Activated naive CD8-positive, alpha-beta T cell treated with anti-CD3 and anti-CD28 coated beads, Interleukin-2, amount 10 ng/mL, durations not matched to agents 7 days and 5 days (primary cell): ENCODE measurements at places on chromosomes 2 and 18. TPM values are rescaled to one million over a fixed set of nuclear protein-coding genes. Genes with fewer than 3 reads are reported as not detected.

CNOT9 gene
- total RNA-seq, result 79.5 TPM

SEC11C gene
- 38.4 TPM for total RNA-seq

STON1 gene
- 2.4 TPM for total RNA-seq

ALPG gene
- not detected for total RNA-seq

ATG9A gene
- total RNA-seq, result 62.1 TPM

PIEZO2 gene
- total RNA-seq, result not detected
